ENCODE measurements at places on chromosomes 3 and 15.

- DNase-seq = no peak
Measured at GRCh38 chr3:103690536-103690935, 1255.7 kb downstream of the ZPLD1 start.

DNA sequence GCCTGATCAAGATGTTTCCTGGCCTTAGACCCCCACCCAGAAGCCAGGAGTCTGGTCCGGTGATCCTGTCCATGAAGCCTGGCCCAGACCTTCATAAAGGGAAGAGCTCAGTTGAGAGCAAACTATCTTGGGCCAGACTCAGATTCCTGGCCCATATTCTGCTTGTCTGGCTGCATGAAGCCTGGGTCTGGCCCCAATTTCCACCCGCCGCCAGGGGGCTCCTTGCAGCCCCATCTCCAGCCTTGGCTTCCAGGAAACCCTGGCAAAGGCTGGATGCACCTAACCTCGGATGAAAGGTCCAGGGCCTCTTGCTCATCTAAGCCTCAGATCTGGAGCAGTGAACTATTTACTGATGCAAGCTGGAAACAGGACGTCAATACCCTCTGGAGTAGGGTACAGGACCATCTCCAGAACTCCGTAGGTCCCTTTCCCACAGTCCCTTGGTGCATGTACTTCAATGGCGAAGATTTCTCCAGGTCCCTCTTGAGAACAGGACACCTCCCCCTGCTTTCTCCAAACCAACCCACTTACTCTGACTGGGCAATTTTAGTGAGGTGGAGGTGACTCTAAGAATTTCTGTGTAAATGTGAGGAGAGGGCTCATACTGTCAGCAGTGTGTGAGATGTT lies 5.6 kb downstream of the FOXL2 start:
- DNase-seq = peak; percentile 22

GRCh38 chr3:137988152-137988551 lies 21.8 kb upstream of the CLDN18 start:
- no peak for DNase-seq

- DNase-seq = no peak
Measured at GRCh38 chr3:56469141-56469540, 874 bp upstream of the ERC2 start.

DNA sequence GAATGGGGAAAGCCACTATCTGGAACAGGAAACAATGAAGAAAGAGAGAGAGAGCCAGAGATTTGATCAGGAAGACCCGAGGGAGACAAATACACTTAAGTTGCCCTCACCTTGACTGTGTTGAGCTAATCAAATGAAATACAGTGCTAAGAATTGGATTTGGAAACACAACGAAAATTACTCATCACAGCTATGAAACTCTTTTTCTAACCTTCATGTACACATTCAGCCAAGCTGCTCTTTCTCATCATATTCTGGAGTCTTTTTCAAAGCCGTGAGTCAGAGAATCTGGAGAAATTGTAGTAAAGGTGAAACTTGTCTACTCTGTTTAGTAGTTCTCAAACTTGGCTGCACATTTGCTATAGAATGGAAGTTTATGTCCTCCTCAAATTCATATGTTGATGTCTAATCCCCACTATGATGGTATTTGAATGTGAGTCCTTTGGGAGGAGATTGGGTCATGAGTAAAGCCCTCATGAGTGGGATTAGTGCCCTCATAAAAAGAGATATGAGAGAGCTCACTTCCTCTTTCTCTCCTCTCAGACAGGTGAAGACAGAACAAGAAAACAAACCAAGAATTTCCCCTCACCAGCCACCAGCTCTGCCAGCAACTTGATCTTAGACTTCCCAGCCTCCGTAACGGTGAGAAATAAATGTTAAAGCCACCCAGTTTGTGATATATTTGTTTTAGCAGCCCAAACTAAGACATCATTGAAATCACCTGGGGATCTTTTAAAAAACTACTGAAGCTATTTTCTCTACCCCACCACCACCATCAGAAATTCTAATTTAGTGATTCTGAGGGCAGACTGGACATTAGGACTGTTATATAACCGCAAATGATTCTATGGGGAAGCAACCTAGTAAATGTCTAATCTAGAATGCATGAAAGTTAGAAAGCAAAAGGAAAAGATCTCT lies 143.6 kb upstream of the GRM7 start:
- peak; percentile 2 for DNase-seq

GRCh38 chr3:101383656-101384055 lies 63.3 kb upstream of the IMPG2 start:
- DNase-seq = no peak

DNA sequence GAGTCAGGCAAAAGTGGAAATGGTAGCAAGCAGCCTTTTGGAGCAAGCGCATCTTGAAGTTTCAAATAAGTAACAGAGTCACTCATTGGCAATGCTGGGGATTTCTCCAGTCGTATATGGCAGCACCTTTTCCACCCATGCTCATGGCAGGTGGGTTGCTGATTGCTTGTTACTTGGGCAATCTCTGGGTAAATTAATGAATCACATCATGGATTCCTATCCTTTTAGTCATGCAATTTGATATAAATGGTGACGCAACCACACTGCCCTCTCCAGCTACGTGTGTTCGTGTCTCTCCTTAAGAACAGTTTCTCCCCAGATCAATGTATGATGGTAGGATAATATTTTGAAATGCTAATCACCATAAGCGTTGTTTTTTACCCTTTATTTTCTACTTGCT lies 339.9 kb upstream of the KCNH8 start:
- no peak for DNase-seq

- DNase-seq = no peak
Measured at GRCh38 chr3:119659606-119660291, 640 bp downstream of the POPDC2 start.

- no peak for DNase-seq
Measured at GRCh38 chr3:194602669-194603171, 30.5 kb downstream of the TMEM44 start.

- DNase-seq = peak; percentile 45
Measured at GRCh38 chr3:127299276-127299675, 11.4 kb upstream of the PRR20G start.

DNA sequence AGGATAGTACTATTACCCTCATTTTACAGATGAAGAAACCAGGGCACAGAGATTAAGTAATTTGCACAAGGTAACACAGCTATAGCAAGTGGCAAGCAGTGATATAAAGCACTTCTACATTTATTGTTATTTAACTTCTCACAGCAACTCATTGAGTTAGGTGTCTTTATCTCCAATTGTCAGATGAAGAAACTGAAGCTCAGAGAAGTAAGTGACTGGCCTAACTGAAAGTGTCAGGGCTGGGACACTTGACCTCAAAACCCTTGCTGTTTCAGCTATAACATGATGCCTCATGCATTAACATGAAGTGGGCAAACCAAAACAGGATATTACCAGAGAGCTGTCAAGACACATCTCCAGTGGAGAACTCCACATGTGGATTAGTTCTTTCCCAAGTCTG lies 65.8 kb upstream of the LEKR1 start:
- peak; percentile 25 for DNase-seq

DNA sequence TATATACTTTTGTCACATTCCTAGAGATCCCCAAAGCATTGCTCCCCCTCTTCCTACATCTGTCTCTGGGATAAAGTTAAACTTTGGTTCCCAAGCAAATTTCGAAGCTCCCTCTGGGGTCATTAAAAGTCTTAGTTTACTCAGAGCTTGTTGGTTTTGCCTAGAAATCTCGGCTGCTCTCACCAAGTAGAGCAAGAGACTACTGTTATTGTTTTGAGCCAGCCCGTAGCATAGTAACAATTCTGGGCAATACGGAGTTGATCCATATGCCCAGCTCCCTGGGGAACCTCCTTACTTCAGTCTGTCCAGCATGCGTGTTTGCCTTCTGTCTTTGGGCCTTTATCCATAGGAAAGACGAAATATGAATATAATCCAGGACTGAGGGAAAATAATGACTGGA lies 10.0 kb upstream of the P3H2 start:
- DNase-seq = no peak

DNA sequence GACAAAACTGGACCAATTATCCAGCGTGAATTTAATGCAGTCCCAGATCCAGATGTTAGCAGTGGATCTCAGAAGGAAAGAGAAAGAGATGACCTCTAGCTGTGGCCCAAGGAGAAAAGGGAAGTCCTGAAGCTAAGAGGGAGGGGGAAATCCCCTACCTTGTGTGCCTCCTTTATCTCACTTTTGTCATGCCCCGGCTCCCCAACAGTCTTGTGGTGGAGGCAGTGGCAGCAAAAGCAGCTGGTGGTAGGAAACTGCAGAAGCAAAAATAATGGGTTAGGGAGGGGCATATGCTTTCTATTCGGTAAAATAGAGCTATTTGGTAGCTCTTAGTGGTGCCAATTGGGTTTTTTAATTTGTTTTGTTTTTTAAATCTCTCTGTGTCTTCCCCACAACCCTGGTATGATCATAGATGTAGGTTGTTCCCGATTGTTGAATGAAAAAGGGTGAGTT lies 56.5 kb downstream of the MCTP2 start:
- peak; percentile 96 for DNase-seq

DNA sequence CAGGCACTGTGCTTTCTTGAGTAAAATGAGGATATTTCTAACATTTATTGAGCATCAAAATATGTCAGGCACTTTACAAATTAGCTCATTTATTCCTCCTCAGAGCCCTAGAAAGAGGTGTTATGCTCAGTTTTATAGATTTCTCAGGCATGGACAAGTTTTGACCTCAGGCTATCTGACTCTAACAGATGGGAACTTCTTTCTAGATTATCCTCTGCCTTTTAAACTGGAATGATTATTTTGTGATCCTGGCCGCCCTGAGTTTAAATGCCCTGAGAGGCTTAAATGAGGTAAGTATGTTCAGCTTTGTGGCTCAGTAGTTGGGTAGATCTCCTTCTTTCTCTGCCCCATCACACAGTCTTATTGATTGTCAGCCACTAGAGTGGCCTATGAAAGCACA lies 32.3 kb upstream of the ATP1B3 start:
- no peak for DNase-seq

DNA sequence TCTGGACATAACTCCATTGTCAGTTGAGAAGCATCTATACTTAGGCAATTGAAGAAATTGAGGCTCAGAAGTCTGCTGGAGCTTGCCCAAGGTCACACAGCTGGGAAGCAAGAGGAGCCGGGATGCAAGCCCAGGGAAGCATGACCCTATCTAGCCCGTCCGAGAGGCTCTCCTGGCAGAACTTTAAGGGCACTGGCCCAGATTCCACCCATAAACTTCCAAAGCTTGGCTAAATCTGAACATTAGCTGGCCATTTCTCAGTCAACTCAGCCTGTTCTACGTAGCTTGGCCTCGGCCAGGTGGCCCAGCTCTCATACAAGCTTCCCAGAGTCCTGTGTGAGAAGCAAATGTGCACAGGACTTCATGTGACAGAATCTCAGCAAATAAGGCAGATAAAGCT lies 75.8 kb downstream of the LRIG1 start:
- no peak for DNase-seq

DNA sequence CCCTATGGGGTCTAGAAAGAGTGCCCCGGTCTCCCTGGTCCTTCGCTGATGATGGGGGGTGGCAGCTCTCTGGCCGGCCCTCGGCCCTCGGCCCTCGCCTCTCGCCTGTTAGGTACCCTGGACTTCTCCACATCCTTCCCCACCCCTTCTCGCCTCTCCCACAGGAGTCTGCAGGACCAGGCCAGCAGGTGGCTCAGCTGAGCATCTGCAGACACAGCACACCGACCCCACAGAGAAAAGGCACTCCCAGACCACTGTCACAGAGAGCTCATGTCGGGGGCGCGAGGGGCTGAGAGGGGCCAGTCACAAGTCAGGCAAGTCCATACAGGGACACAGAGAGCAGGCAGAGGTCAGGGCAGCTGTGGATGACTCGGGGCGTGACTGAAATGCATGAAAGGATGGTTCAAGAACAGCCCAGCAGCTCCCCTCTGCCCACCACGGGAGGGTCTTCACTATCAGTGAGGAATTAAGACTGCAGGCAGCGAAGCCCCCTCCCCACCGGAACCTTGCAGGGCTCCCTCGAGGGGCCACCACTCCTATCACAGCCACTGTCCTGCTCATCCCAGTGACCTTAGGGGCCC lies 181.7 kb upstream of the NSMCE3 start:
- DNase-seq = peak; percentile 2

- no peak for DNase-seq
Measured at GRCh38 chr3:123439806-123440580, 8.9 kb downstream of the ADCY5 start.

GRCh38 chr15:83510001-83510400 lies 62.9 kb downstream of the SH3GL3 start:
- DNase-seq = no peak

GRCh38 chr3:33152363-33153360 lies 38.8 kb downstream of the CRTAP start:
- no peak for DNase-seq

DNA sequence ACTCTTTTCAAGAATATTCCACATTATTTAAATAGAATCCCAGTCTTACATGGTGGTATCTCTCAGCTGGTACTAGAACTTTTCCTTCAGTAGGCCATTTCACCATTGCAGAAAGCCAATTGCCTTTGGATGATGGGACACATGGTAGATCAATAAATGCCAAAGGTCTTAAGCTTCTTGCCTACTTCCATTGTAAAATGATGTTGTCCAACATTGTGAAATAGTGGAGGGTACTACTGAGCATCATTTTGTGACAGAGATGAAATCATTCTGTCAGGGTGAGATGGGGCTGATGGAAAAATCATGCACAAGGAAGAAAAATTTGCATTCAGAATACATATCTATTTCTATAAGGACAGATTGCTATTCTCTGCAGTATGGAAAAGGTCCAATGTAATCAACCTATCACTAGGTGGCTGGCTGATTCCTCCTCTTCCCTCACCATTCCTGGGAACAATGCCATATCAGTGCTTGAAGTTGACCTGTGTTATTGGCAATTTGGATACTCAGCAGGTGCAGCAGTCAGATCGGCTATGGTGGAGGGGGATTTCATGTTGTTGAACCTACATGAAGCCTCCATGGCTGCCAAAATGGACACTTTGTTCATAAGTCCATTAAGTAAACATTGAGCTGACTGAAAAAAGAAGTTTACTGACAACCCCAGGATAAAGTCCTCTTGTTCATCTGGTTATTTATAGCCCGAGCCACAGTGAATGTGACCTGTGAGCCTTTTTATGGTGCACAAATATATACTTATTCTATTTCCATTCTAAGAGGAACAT lies 596.9 kb upstream of the ARPP21 start:
- DNase-seq = no peak

DNA sequence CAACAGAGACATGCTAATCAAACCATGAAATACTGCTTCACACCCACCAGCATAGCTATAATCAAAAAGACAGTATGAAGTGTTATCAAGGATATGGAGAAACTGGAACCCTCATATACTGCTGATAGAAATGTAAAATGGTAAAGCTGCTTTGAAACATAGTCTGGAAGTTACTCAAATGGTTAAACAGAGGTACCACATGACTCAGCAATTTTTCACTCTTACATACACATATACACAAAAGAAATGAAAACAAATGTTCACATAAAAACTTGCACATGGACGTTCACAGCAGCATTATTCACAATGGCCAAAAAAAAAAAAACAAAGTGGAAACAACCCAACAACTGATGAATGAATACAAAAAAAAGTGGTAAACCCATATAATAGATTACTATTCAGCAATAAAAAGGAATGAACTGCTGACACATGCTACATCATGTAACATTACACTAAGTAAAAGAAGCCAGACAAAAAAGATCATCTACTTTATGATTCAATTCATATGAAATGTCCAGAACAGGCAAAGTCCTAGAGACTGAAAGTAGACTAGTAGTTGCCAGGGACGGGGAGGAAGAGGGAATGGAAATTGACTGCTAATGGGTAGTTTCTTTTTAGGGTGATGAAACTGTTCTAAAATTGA lies 23.2 kb downstream of the ZNF148 start:
- peak; percentile 41 for DNase-seq

- DNase-seq = no peak
Measured at GRCh38 chr3:15220661-15221060, 14.6 kb downstream of the CAPN7 start.

All from NB4 (cell line).